Stimulated activated CD4-positive, alpha-beta T cell treated with anti-CD3 and anti-CD28 coated beads, Interleukin-2, amount 100 ng/mL, for 24 hours (primary cell): ENCODE measurements at places on chromosomes 2 and 18.

- DNase-seq, result no peak
Observed at GRCh38 chr2:217064234-217065011, 204.6 kb upstream of the TNP1 start.

DNA sequence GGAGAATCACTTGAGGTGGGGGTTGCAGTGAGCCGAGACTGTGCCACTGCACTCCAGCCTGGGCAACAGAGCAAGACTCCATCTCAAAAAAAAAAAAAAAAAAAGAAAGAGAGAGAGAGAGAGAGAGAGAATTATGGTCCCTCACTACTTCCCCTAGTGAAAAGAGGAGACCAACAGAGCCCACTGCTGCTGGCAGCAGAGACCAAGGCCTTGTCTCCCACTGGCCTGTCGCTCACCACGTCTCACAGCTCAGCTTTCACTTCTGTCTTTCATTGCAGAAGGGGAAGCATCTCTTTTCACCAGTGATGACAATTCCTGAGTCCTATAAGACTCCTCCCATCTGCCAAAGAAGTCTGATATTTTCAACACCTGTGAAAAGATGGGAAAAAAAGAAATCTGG, 81.3 kb downstream of the CLHC1 start:
- DNase-seq, result no peak

- no peak for DNase-seq
Observed at GRCh38 chr2:181420259-181421130, 36.7 kb upstream of the ITGA4 start.

DNA sequence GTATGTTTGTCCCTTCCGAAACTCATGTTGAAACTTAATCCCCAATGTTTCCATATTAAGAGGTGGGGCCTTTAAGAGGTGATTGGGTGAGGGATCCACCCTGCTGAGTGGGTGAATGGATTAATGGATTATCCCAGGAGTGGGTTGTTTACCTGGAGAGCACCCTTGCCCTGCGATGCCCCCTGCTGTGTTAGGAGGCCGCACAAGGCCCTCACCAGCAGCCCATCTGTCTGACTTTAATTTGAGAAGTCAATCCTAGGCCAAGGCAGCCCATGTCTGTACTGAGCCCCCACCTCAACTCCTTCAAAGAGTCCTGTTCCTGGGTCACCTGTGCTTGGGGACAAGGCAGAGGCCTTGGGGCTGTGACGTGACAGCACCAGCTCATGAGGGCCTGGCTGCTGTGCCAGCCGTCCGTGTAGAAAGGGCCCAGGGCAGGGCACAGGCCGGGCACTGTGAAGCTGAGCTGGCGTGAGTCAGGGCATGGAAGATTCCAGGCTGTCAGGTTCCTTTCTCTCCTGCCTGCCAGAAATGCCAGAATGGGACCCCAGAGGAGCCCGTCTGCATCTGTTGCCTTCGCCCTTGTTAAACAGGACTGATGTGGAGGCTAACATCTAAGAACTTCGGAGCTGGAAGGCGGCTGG, 21.3 kb upstream of the TAF1B start:
- no peak for DNase-seq

DNA sequence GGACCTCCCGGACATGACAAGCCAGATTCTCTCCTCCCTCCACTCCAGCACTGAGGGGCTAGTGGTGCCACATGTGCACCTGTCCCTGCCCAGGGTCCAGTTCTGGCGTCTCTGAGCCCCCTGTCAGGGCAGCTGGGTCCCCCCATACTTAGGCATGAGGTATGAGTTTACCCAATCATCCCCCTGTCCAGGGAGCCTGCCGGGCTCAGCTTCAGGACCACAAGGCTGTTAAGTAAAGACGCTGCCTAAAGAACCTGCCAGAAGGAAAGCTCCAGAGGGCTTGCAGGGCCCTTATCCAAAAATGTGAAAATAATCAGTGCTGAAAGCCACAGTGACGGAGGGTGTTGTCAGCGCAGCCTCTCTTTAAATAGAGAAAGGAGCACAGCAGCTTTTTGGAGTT, 40.0 kb downstream of the SH3BP4 start:
- DNase-seq, result no peak

DNA sequence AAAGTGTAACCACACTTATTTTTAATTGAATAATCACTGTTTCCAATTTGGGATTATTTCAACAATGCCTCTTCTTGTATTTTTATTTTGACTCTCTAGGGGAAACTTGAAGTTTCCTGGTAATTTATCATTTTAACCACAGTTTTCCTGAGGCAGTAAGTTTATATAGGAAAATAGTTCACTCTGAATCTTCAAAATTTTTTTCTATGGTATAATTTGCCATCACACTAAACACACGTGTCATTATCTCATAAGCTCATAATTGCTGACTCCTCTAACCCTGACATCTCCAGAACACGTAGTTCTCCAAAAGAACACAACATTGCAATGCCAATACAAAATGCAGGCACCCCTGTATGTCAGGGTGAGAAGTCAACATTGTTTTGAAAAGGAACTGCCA, 102.2 kb upstream of the FZD7 start:
- no peak for DNase-seq

DNA sequence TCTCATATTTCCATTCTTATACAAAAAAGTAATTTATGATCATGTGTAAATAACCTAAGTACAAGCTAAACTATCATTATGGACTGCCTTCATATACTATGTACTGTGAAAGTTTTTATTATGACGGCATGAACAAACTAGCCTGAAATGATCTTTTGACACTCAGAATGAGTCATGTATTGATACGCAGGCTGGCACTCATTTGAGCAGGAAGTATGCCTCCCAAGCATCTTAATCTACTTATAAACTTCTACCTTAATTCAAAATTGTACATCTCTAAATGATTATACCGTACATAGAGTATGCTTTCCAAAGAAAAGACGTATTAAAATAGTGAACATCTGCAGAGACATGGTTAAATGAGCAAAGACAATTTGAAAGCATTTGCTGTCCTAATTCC, 207.1 kb upstream of the SPOPL start:
- DNase-seq, result no peak

DNA sequence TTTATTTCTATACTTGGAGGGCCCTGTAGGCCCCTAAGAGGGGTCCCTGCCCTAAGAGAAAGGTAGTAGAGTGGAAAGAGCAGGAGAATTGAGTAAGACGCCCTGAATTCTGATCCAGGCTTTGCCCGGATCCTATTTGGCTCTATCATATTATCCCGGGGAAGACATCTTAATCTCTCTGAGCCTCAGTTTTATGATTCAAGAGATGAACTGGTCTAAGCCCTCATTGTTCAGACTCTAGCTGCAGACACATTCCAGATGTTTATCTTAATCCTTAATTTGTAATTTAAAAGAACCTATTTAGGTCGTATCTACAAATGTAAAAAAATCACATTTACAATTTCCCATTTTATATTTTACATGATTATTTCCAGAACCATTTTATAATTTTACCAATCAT, 220.1 kb downstream of the AGPS start:
- no peak for DNase-seq

DNA sequence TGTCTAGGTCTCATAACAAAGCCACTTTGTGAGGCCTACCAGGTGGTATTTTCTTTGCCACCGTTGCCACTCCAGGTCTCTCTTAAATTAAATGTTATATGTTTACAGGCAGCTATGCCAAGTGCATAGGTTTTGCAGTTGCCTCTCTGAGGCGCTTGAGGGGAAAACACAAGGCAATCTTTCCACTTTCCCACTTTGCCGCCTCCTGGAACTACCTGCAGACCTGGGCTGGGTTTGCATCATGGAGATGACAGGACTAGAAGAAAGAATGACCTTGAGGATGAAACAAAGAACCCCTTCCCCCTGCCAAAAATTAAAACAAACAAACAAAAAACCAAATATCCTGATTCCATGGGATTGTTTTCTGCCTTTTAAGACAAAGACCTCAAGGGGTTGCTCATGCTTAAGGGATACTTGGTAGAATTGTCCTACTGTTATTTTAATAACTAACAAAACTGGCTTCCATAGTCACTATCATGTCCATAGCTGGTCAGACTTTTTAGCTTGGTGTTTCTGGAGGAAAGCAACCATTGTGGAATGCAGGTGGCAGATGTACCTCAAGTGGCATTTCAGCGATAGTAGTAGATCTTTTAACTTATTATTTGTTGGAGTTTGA, 159.9 kb downstream of the PRPF40A start:
- DNase-seq, result no peak

DNA sequence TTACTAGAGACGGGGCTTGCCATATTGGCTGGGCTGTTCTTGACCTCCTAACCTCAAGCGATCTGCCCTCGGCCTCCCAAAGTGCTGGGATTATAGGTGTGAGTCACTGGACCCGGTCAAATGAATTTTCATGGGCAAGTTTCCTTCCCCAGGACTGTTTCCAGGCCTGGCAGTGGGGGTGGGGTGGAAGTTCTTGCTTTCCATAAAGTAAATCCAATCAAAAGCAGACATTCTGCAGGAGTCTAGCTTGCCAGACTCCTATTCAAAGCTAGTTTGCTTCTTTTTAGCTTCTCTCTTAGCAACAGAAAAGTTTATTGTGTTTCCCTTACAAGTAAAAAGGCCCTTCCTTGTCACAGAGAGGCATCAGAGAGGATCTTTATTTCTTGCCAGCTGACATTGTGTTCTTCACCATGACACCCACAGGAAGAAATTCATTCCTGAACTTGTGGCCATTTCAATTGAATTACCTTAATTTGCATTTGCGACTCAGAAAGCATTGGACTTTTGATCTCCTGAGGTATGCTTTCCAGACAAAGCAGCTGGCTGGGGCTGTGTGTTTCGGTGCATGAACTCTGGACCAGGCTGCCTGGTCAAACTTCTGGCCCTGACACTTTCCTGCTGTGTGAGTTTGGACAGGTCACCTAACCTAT, 37.9 kb downstream of the LYPD1 start:
- no peak for DNase-seq

DNA sequence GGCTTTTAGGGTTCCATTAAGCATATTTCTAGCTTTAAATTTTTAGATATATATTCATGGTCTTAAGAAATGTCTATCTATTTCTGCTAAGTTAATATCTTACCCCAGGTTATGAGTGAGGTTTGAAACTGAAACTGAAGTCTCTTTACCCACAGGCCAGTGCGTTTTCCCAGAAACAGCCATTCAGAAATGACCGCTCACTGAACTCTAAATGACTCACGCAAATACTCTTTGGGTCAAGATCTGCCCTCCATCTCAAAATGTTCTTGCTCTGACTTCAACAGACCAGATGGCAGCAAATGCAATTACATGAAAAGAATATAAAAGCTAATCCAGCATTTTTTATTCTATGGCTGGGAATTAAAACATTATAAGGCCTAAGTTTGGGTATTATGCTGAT, 315.2 kb downstream of the TDRD15 start:
- DNase-seq, result no peak

- DNase-seq, result no peak
Observed at GRCh38 chr2:114714313-114714712, 271.9 kb downstream of the DPP10 start.
